ENCODE measurements at places on chromosomes 16 and 17.

- no peak for DNase-seq
Observed at GRCh38 chr17:7750321-7750821, 32.8 kb downstream of the DNAH2 start.

DNA sequence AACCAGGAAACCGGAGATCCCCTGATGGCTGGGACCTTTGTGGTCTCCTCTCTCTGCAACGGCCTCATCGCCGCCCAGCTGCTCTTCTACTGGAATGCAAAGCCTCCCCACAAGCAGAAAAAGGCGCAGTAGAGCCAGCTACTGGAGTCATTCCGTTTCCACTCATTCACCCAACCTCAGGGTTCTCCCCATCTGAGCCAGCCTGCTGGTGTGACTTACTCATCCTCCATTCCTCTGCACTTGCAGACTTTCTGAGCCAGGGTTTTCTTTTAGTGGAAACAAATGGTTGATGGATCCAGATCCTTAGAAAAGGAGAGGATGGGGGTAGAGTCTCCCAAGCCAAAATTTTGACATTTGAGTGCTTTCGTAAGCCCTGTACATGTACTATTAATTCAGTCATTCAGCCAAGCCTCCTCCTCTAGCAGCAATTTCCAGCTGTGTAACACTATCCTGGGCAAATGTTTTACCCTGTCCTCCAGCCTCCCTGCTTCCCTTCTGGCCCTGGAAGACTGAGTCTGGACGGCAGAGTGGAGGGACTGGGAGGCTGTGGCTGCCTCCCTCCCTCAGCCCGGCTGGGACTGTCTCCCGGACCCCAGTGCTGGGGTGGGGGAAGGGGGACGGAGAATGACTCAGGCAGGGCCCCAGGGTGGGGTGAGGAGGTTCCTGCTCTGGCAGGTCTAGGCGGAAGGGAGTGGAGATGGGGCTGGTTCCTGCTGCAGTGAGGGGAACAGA is 2.3 kb downstream of the SOX15 start:
- no peak for DNase-seq

DNA sequence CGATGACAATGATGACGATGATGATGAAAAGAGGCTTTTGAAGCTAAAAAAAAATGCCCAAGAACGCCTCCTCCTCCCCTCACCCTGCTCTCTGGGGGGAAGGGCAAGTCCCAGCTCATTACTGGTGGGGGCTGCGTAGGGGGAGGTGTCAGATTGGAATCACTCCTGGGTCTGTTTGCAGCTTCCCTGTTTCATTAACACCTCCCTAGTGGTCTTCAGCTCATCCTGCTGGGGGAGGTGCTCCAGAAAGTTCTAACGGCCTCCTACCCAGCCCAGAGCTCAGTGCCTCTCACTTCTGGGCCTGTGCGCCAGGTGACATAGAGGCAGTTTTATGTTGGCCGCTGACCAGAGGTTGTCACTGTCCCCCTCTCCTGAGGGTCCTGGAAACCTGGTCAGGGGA is 12.7 kb downstream of the MRM1 start:
- DNase-seq, result no peak

DNA sequence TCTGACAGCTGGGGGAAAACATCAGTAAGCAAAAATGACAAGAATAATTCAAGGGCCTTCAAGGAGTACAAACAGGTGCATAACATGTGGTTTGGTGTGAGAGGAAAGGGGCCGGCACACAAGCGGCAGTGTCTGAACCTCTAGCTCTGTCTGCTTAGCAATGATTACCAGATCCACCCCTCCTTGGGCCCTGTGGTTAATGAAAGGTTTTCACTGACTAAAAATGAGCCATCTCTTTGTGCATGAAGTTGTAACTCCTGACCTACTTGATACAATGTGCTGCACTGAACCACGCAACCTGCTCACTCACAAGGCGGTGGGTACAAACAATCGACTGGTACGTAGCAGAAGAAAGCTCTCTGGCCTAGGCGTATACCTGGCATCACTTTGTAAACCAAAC is 15.1 kb downstream of the FAM117A start:
- DNase-seq, result no peak

GRCh38 chr16:66093191-66093590 is 273.3 kb upstream of the CDH5 start:
- no peak for DNase-seq

GRCh38 chr16:30771726-30772125 is 9.6 kb downstream of the RNF40 start:
- no peak for DNase-seq

- peak; percentile 33 for DNase-seq
Observed at GRCh38 chr17:3025421-3026124, 37.8 kb downstream of the OR1D5 start.

DNA sequence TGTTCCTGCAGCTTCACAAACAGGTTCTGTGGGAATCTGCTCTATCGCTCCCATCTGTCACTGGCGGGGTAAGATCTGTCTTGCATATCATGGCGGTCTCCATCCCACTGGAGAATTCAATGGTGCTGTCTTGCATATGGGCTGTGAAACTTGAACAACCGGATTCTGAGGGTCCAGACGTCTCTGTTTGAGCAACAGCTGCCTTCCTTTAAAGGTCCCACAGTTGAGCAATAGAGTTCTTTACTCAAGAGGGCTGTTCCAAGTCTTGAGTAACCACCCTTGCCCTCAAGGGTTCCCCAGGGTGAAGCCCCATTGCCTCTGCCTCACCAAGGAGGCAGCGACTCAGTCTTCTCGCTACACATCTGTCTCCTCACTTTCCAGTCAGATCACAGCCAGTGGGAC is 50.8 kb downstream of the ZFHX3 start:
- no peak for DNase-seq

DNA sequence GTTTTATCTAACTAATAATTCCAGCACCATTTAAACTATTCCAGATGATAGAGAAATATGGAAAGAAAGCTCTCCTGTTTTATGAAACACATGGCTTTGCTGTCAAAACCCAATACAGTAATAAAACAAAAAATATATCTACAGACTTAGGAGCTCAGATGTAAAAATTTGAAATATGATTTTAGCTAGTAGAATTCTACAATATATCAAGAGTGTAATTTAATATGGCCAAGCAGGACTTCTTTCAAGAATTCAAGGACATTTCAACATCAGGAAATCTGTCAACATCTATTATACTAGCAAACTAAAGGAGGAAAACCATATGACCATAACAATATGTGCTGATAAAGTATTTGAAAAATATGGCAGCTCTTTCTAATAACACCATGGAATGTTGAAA is 57.5 kb downstream of the CCDC182 start:
- no peak for DNase-seq

DNA sequence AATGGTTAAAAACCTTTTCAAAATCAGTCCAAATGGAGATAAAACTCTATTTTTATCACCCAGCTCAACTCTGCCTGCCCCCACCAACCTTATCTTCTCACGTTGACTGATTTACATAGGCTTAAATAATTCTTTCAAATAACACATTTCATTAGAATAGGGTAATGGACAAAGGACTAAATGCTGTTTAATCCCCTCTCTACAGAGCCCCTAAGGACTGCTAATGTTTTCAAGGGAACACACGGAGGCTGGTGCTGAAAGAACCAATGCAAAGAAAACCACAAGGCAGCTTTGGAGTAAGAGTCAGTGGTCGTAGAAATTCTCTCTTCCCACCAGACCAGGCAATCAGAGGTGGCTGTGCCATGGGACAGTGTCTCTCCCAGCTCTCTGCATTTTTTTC is 445.7 kb upstream of the MAF start:
- DNase-seq, result no peak
